Colonic mucosa (tissue), 4 donors: ENCODE measurements at places on chromosomes 16 and 17. TPM values are rescaled to one million over a fixed set of nuclear protein-coding genes. Genes with fewer than 3 reads are reported as not detected.

Gene SARM1
- total RNA-seq, result 10.8 TPM

Gene TBC1D3E
- total RNA-seq, result not detected

Gene CHST6
- 2.7 TPM for total RNA-seq

Gene CUEDC1
- 14.7 TPM for total RNA-seq
